ENCODE measurements at places on chromosomes 4 and X. TPM values are rescaled to one million over a fixed set of nuclear protein-coding genes. Genes with fewer than 3 reads are reported as not detected.

FGFR3 gene
- polyA plus RNA-seq: 35.8 TPM

DNA sequence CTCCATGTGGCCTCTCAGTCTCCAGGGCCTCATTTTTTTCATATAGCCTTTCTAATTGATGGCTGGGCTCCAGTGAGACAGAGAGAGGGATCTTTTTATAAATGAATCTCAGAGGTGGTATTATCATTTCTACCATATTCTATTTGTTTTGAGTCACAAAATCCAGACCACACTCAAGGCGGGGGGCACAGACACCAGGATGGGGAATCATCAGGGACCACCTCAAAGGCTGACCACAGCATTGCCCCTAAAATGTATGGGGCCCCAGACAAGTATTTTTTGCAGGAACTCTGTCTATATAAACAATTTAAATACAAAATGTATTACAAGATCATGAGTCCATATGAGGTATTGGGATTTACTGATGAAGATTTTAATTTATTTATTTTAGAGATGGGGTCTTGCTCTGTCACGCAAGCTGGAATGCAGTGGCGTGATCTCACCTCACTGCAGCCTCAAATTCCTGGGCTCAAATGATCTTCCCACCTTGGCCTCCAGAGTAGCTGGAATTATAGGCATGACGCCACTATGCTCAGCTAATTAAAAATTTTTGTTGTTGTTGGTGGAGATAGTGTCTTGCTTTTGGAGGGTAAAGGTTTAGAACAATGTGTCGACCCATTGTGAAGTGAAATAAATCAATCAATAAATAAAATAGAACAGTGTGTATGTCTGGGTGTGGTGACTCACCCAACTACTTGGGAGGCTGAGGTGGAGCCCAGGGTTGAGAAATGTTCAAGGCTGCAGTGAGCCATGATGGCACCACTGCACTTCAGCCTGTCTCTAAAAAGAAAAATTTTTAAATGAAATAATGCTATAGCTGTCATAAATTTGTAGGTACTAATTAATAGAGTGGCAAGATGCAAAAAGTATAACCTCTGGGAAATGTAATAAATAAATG lies 29.4 kb downstream of the WDR13 start:
- H3K4me3 ChIP-seq: no peak overlapping the region
- DNase-seq: no peak
- no peak overlapping the region for H3K27ac ChIP-seq
- no peaks in the 10 kb centered on the region for H3K4me1 ChIP-seq
- H3K27me3 ChIP-seq: no peaks in the 10 kb centered on the region
- H3K36me3 ChIP-seq: no peaks in the 10 kb centered on the region

GRCh38 chr4:88008122-88008742 lies 797 bp downstream of the PKD2 start:
- peak; percentile 38 for DNase-seq
- H3K4me1 ChIP-seq: no peaks in the 10 kb centered on the region
- peak overlapping the region; percentile 91 for H3K27ac ChIP-seq
- H3K36me3 ChIP-seq: no peaks in the 10 kb centered on the region
- H3K4me3 ChIP-seq: peak overlapping the region; percentile 93

GRCh38 chrX:2697306-2697705 lies 6.2 kb downstream of the CD99 start:
- DNase-seq: no peak
- no peak overlapping the region for H3K27ac ChIP-seq
- H3K36me3 ChIP-seq: no peaks in the 10 kb centered on the region
- H3K4me1 ChIP-seq: peaks cover 20% of the 10 kb centered on the region

DNA sequence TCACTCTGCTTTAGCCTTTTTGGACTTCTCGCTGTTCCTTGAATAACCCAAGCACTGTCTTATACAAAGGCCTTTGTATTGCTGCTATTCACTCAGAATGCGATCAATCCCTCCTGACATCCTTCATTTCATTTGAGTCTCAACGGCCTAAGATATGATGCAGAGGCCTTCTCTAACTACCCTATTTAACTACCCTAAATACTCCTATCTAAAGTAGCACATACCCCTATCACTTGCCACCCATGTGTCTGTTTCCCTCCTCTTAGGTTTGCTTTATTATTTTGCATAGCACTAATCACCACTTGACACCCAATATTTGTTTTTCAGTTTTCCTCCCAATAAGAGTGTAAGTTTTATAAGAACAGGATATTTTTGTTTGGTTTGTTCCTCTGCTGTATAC lies 42.3 kb upstream of the ACSL4 start:
- H3K4me3 ChIP-seq: no peak overlapping the region
- H3K27me3 ChIP-seq: no peaks in the 10 kb centered on the region
- H3K27ac ChIP-seq: no peak overlapping the region
- H3K4me1 ChIP-seq: no peaks in the 10 kb centered on the region
- DNase-seq: no peak

GRCh38 chr4:8857766-8858700 lies 13.6 kb downstream of the HMX1 start:
- no peak overlapping the region for H3K4me3 ChIP-seq
- peaks cover 28% of the 10 kb centered on the region for H3K27me3 ChIP-seq
- no peaks in the 10 kb centered on the region for H3K4me1 ChIP-seq
- no peak for DNase-seq
- no peaks in the 10 kb centered on the region for H3K36me3 ChIP-seq
- no peak overlapping the region for H3K27ac ChIP-seq

RAP2C gene
- polyA plus RNA-seq: 38.4 TPM

DNA sequence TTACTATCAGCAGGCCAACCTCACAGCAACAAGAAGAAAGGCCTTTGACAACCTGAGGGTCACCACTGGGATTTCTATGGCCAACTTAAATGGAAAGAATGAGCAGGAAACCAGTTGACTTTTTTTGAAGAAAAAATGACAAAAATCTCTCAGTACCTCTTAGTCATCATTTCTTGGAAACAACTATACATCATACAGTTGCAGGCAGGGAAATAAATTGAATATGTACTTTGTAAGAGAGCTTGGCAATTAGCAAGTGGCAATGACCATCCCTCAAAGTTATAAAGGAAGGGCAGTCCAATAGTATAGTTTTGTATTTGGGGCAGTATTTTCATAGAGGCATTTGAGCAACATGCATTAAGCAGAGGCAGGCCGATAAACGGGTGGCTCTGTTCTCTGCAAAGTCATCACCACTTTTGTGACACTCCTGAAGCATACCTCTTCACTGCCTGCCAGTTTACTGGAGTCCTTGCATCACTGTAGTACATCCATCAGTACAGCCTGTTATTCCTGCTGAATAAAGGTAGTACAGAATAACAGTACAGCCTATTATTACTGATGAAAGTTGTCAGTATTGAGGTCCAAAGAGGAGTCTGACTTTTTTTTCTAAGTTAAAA lies 83.3 kb upstream of the AMELX start:
- DNase-seq: no peak
- H3K36me3 ChIP-seq: no peaks in the 10 kb centered on the region
- no peak overlapping the region for H3K4me3 ChIP-seq
- H3K27me3 ChIP-seq: no peaks in the 10 kb centered on the region
- no peaks in the 10 kb centered on the region for H3K4me1 ChIP-seq
- H3K27ac ChIP-seq: no peak overlapping the region

OTUD6A gene
- polyA plus RNA-seq: not detected

- H3K4me1 ChIP-seq: peaks cover 48% of the 10 kb centered on the region
- peak; percentile 86 for DNase-seq
- H3K27ac ChIP-seq: peak overlapping the region; percentile 48
- H3K27me3 ChIP-seq: no peaks in the 10 kb centered on the region
- no peaks in the 10 kb centered on the region for H3K36me3 ChIP-seq
- no peak overlapping the region for H3K4me3 ChIP-seq
Measured at GRCh38 chr4:74624351-74625151, 169.8 kb downstream of the BTC start.

GRCh38 chr4:85741921-85742591 lies 267.1 kb downstream of the ARHGAP24 start:
- DNase-seq: no peak
- H3K27ac ChIP-seq: no peak overlapping the region
- no peaks in the 10 kb centered on the region for H3K4me1 ChIP-seq
- H3K27me3 ChIP-seq: no peaks in the 10 kb centered on the region
- no peak overlapping the region for H3K4me3 ChIP-seq

DNA sequence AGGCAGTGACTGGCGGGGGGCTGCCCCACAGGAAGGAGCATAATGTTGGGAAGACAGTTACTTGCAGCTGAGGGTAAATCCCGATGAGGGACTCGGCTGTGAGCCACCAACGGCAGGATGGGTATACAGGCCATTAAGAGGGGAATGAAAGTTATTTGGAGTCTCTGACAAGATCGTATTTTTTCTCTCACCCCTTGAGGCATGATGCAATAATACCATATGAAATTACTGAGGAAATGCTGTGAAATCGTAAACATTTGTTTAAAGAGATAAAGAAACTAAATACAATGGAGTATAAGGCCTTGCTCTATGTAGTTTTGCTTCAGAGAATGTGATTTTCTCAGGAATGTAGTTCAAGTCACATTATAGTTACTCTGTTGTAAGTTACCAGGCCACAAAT lies 12.7 kb downstream of the IL1RAPL1 start:
- no peaks in the 10 kb centered on the region for H3K36me3 ChIP-seq
- DNase-seq: no peak
- no peak overlapping the region for H3K4me3 ChIP-seq
- H3K27ac ChIP-seq: no peak overlapping the region

- DNase-seq: no peak
- H3K4me1 ChIP-seq: no peaks in the 10 kb centered on the region
- H3K27me3 ChIP-seq: no peaks in the 10 kb centered on the region
Measured at GRCh38 chrX:35773958-35774564, 24.1 kb upstream of the MAGEB16 start.

DNA sequence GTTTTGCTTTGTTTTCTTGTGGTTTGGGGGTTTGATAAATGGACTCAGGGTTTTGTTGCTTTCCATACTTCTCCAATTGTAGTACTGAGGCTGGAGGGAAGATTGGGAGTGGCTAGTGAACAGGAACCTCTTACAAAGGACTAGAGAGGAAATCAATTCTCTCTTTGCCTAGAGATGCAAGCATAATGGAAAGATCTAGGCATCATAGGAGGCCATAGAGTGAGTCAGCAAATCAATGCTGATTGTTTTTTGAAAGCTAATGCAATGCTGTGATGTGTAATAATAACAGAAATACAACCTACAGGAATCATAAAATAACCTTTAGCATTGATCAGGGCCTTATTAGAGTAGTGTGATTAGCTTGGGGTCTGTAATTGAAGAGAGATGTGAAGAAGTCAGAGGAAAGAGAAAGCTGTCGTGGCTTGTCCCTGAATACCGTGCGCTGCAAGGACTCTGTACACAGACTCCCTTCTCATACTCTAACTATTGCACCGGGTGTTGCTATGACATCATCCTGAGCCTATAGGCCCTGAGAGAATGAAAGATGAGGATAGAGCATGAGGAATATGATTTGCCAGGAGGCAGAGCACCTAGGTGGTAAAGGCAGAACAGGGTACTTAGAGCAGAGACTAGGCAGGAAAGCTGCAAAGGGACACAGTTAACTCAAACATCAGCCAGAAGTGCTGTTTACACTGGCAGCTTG lies 29.3 kb upstream of the GPR101 start:
- no peaks in the 10 kb centered on the region for H3K36me3 ChIP-seq
- H3K27ac ChIP-seq: no peak overlapping the region
- H3K27me3 ChIP-seq: no peaks in the 10 kb centered on the region
- DNase-seq: no peak
- H3K4me3 ChIP-seq: no peak overlapping the region

DNA sequence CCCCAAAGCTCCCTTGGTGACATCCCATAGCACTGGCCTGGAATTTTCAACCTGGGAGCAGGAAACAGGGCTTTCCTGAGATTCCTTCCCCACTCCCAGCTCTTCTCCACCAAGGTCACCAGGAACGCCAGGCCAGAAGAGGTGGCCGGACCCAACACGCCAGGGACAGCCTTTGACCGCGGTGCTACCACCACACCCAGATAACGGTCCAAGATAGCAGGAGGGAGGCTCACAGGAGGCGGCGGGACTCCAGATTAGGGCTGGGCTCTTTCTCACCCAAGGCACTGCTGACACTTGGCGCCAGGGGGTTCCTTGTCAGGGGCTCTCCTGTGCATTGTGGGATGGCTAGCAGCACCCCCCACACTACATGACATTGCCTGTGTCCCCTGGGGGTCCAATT lies 22.9 kb downstream of the ZFYVE28 start:
- no peak overlapping the region for H3K4me3 ChIP-seq
- H3K27me3 ChIP-seq: peaks cover 2% of the 10 kb centered on the region
- no peaks in the 10 kb centered on the region for H3K36me3 ChIP-seq
- H3K4me1 ChIP-seq: peaks cover 7% of the 10 kb centered on the region
- DNase-seq: peak; percentile 22

- H3K4me1 ChIP-seq: no peaks in the 10 kb centered on the region
- H3K27ac ChIP-seq: no peak overlapping the region
- no peak overlapping the region for H3K4me3 ChIP-seq
- no peaks in the 10 kb centered on the region for H3K36me3 ChIP-seq
- DNase-seq: peak; percentile 62
Measured at GRCh38 chr4:38266616-38267015, 306.4 kb downstream of the PTTG2 start.

DNA sequence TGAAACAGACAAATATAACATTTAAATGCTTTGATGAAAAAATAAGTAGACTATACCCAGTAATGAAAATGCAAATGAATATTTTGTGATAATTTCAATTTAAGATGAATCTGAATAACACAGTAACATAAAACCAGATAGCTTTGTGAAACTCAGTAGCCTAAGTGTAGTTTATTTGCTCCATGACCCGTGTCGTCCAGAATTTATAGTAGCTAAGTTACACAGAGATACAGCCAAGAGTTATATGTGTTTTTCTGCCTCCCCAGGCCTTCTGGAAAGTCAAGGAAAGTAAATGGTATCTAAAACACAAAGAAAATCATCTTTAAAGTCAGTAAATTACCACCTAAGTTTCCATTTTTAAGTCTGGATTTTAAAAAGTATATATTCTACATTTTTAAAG lies 26.7 kb downstream of the HPGD start:
- H3K4me3 ChIP-seq: no peak overlapping the region
- H3K4me1 ChIP-seq: peaks cover 37% of the 10 kb centered on the region
- no peak overlapping the region for H3K27ac ChIP-seq
- H3K36me3 ChIP-seq: no peaks in the 10 kb centered on the region
- no peaks in the 10 kb centered on the region for H3K27me3 ChIP-seq
- DNase-seq: no peak

FAT1 gene
- polyA plus RNA-seq: 62.4 TPM

P2RY10 gene
- 0.81 TPM for polyA plus RNA-seq

DNA sequence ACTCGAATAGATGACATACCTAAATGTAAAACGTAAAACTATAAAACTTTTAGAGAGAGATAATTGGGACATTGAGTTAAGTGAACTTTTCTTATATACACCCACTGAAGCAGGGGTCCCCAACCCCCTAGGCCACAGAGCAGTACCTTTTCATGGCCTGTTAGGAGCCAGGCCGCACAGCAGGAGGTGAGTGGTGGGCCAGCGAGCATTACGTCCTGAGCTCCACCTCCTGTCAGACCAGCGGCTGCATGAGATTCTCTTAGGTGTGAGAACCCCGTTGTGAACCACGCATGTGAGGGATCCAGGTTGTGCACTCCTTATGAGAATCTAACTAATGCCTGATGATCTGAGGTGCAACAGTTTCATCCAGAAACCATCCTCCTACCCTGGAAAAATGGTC lies 114.8 kb downstream of the HMX1 start:
- DNase-seq: no peak
- no peaks in the 10 kb centered on the region for H3K27me3 ChIP-seq
- no peaks in the 10 kb centered on the region for H3K36me3 ChIP-seq
- no peak overlapping the region for H3K4me3 ChIP-seq
- H3K27ac ChIP-seq: no peak overlapping the region

MSX1 gene
- polyA plus RNA-seq: not detected

PSAPL1 gene
- polyA plus RNA-seq: not detected

- H3K27me3 ChIP-seq: no peaks in the 10 kb centered on the region
- no peaks in the 10 kb centered on the region for H3K36me3 ChIP-seq
- no peak overlapping the region for H3K4me3 ChIP-seq
- no peaks in the 10 kb centered on the region for H3K4me1 ChIP-seq
Measured at GRCh38 chrX:26050099-26050498, 88.0 kb upstream of the MAGEB18 start.

GRCh38 chr4:18111081-18111480 lies 89.5 kb upstream of the LCORL start:
- peaks cover 9% of the 10 kb centered on the region for H3K4me1 ChIP-seq
- no peak overlapping the region for H3K27ac ChIP-seq
- no peaks in the 10 kb centered on the region for H3K36me3 ChIP-seq
- H3K4me3 ChIP-seq: no peak overlapping the region

Data from small intestine (tissue), 16 donors.